ENCODE measurements at places on chromosomes 1 and 21.

DNA sequence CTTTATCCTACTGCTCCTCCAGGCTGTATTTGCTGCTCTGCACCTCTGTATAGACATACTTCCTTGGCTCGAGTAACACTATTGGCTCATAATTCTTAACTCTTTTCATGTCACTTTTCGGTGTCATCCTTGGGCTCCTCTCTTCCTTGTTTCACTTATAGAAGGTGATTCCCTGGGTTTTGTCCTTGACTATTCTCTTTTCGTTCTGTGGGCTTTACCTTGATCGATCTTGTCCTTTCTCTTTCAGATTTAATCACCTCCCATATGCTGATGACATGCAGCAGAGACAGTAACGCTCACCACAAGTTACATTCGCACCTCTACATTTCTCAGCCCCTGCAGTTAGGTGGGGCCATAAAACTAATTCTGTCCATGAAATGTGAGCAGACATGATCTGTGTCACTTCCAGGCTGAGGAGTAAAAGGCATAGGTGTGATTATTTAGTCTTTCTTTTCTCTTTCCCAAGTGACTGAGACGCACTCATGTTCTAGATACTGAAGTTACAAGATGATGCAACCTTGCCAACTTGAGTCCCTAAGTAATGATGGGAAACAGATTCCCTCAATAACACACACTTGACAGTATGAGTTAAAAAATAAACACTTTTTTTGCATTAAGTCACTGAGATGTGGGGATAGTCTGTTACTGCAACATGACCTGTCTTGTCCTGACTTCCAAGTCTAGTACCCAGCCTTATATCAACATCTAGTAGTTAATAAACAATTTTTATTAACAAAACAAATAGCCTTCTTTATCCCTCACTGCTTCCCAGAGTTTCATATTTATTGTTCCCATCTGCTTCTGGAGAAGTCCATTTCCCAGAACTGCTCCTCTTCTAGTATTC, 49.9 kb upstream of the HAO2 start:
- DNase-seq = no peak

- no peak for DNase-seq
These were observed 23.6 kb downstream of the VAMP4 start for GRCh38 chr1:171718216-171718615.

GRCh38 chr1:53086491-53087070, 24.6 kb downstream of the PODN start:
- DNase-seq = no peak

DNA sequence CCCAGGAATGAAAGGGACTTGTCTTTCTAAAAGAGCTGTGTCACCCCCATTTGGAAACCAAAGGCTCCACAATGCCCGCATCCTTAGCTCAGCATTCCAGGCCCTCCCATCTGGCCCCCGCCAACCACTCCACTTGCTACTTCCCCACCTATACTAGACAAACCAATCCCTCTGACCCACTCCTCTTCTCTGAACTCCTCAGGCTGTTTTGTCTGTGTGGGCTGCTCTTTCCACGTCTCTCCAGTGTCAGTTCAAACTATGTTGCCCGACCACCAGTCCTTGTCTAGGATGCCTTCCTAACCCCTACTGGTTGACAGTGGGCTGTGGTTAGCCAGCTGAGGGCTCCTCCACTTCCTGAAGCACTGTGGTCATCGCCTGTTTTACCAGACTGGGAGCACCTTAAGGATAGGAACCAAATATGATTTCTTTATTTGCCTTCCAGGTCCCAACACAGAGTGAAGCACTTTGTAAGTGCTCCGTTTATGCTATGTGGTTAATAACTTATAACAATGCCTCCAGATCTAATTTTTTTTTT, 8.1 kb upstream of the COA7 start:
- no peak for DNase-seq

DNA sequence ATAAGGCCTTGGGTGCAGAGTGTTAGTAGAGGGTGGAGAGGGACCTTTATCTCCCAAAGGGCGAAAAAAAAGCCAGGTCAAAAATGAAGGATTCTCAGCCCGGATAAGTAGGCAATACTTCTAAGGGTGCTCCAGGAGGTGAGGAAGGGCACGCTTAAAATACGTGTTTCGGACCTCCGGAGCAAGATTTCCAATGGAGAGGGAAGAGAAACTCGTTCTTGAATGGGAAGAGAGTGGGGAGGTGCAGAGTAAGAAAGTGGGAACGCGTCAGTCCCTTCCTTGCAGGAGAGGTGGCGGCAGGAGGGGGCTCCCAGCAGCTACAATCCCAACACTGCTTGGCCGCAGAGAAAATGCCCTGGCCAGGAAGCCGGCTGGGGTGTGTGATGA, 581 bp downstream of the EFCAB14 start:
- DNase-seq = no peak

GRCh38 chr1:212353181-212353580, 61.5 kb downstream of the PACC1 start:
- no peak for DNase-seq
